ENCODE measurements at places on chromosomes 3 and 15.

DNA sequence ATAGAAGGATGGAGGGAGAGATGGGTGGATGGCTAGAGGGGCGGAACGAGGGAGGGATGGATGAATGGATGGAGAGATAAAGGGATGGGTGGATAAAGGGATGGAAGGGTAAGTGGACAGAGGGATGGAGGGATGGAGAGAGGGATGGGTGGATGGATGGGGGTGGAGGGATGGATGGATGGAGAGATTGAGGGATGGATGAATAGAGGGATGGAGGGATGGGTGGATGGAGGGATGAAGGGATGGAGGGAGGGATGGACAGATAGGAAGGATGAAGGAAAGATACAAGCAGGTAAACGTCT is 313.3 kb downstream of the UACA start:
- DNase-seq: no peak

GRCh38 chr3:150875548-150875947 is 29.7 kb downstream of the MINDY4B start:
- no peak for DNase-seq

GRCh38 chr3:168093229-168093628 is 2.5 kb downstream of the GOLIM4 start:
- no peak for DNase-seq

DNA sequence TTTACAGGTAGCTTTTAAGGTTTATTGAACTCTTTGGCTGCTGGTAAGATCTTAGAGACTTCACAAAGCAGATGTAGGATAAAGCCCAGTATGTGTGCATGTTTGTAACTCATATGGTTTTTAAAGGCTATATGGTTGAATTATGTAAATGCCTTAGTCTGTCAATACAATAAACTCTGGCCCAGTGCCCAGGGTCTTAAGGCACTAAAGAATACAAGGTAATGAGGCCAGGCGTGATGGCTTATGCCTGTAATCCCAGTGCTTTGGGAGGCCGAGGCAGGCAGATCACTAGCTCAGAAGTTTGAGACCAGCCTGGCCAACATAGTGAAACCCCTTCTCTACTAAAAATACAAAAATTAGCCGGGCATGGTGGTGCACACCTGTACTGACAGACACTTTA is 170.3 kb upstream of the CGNL1 start:
- DNase-seq: no peak

- no peak for DNase-seq
These were observed 583.1 kb upstream of the CFAP20DC start for GRCh38 chr3:59632760-59633573.

DNA sequence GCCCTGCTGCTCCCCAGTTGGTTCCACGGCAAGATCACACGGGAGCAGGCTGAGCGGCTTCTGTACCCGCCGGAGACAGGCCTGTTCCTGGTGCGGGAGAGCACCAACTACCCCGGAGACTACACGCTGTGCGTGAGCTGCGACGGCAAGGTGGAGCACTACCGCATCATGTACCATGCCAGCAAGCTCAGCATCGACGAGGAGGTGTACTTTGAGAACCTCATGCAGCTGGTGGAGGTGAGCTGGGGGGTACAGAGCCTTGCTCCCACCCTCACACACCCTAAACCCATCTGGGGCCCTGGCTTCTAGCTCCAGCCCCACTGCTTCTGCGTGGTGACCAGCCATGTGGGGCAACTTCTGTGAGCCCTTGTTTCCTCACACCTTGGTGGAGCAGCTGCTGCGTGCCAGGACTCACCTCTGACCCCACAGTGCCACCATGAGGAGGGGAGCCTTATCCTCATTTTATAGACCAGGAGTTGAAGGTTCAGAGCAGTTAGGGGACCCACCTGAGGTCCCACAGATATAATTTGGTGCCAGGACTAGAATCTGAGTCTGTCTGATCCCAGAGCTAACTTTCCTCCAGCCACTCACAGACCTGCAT is 13.3 kb upstream of the LMAN1L start:
- no peak for DNase-seq

DNA sequence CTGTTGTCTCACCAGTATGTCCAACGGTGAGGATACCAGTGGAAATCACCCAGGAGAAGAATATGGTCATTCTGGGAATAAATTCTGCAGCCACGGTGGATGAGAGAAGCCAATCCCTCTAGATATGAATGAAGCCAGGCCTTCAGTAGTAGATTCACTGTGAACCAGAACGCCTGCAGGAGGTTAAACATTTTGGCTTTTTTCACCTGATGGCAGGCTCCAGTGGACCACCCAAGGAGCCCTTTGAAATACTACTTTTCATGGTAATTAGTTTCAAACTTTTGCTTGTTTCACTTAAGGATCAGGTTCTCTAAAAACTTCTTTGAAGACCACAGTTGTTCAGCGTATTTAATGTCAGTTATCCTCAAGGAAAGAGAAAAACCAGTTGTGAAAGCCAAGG is 353.4 kb downstream of the RORA start:
- DNase-seq: no peak

- DNase-seq: no peak
These were observed 40.1 kb downstream of the REC114 start for GRCh38 chr15:73483053-73483452.

All from activated naive CD4-positive, alpha-beta T cell treated with Interleukin-2 at 50 U/mL for 16 hours (primary cell).